ENCODE measurements at places on chromosomes 1 and 21. TPM values are rescaled to one million over a fixed set of nuclear protein-coding genes. Genes with fewer than 3 reads are reported as not detected.

The CELA2B gene
- not detected for total RNA-seq

The CYP4A11 gene
- total RNA-seq = not detected

The RGS18 gene
- not detected for total RNA-seq

The OPRD1 gene
- not detected for total RNA-seq

The NPHS2 gene
- not detected for total RNA-seq

The LRRC40 gene
- 15.4 TPM for total RNA-seq

The ELF3 gene
- 1.5 TPM for total RNA-seq

The IL6R gene
- total RNA-seq = 10.0 TPM

The ETS2 gene
- 8.1 TPM for total RNA-seq

The TTC22 gene
- total RNA-seq = 3.1 TPM

The TNFRSF9 gene
- 3.9 TPM for total RNA-seq

The LYST gene
- total RNA-seq = 34.1 TPM

The FAM163A gene
- total RNA-seq = 0.22 TPM

The U2AF1 gene
- 161 TPM for total RNA-seq

The CLCA2 gene
- total RNA-seq = not detected

The TRIM58 gene
- not detected for total RNA-seq

The TCEA3 gene
- 14.0 TPM for total RNA-seq

The DDAH1 gene
- not detected for total RNA-seq

The MRPL20 gene
- total RNA-seq = 92.6 TPM

The SMPDL3B gene
- total RNA-seq = not detected

The CRNN gene
- not detected for total RNA-seq

The CFHR3 gene
- not detected for total RNA-seq

The TMEM50A gene
- 118 TPM for total RNA-seq

The WNT4 gene
- total RNA-seq = not detected

The PRRX1 gene
- not detected for total RNA-seq

The HSPA13 gene
- total RNA-seq = 58.1 TPM

The PODN gene
- total RNA-seq = not detected

The IGSF3 gene
- not detected for total RNA-seq

The C1QB gene
- not detected for total RNA-seq

The SLAMF8 gene
- total RNA-seq = 0.47 TPM

The CA6 gene
- total RNA-seq = 2.4 TPM

The URB1 gene
- total RNA-seq = 5.4 TPM

The SPRR2A gene
- not detected for total RNA-seq

The RBP7 gene
- total RNA-seq = not detected

The PTCH2 gene
- 1.3 TPM for total RNA-seq

The DIO1 gene
- total RNA-seq = not detected

The PHLDA3 gene
- total RNA-seq = 0.33 TPM

The CRYZ gene
- 1.4 TPM for total RNA-seq

The ACKR1 gene
- not detected for total RNA-seq
